ENCODE measurements at places on chromosomes 6 and 20.

DNA sequence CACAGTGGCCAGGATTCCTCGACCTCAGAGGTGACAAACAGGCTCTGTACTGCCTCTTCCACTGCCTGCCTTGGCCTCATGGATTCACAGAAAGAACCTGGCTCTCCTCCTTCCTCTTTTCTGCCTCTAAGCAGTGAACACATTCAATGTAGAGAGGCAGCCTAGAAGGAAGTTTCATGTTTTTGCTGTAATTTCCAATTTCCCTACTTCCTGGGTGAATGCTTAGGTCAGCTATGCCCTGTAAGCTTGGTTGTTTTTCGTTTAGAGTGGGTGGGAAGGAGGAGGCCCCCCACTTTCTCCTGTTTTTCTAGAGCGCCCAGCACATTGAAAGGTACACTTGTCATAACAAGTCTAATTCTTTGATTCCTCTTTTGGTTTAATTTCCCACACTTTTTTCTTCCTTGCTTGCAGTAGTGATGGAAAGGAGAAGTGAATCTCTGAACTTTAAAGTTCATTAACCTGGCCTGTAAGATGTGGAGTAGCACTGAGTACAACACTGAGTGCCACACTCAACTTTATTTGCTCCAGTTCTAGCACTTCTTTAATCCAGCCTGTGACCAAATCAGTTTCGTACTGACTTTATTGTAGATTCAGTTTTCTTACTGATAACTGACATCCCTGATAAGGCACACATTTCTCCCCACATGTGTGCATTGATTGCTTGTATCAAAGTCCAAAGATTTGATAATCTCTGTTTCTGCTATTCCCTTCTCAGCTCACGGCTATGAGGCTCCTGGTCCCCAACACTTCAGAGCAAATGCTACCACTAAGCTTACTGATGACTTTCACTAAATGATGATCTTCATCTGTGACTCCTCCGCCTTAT is 100.0 kb upstream of the MAN1A1 start:
- no peak for DNase-seq

GRCh38 chr20:59350330-59351156 is 50.1 kb downstream of the EDN3 start:
- DNase-seq: no peak

- no peak for DNase-seq
These were observed 20.4 kb upstream of the LBP start for GRCh38 chr20:38325905-38326304.

GRCh38 chr20:49937027-49937929 is 1.1 kb downstream of the RNF114 start:
- DNase-seq: no peak

- DNase-seq: no peak
These were observed 4.5 kb upstream of the FOXC1 start for GRCh38 chr6:1605004-1605892.

DNA sequence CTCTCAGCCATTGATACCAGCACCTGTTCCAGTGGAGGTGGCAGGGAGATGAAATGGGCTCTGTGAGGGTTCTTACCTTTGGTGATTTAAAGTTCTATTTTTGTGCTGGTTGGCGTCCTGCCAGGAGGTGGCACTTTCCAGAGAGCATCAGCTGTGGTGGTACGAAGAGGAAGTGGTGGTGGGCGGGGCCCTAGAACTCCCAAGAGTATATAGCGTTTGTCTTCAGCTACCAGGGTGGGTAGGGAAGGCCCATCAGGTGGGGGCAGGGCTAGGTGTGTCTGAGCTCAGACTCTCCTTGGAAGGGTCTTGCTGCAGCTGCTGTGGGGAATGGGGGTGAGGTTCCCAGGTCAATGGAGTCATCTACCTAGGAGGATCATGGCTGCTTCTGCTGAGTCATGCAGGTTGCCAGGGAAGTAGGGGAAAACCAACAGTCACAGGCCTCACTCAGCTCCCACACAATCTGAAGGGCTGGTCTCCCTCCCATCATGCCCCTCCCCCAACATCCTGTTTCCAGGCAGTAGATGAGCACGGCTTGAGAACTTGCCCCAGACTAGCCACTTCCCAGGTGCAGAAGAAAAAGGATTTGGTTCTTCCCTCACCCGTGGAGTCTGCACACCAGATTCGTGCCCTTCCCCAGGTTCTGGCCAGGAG is 46.6 kb downstream of the MOXD1 start:
- DNase-seq: no peak
